Bronchial epithelial cell (primary cell): ENCODE measurements at places on chromosomes 7 and 10.

GRCh38 chr10:111511751-111512150, 434.9 kb downstream of the ADRA2A start:
- no peak for DNase-seq

- no peak for DNase-seq
These were observed 536.5 kb downstream of the TNS3 start for GRCh38 chr7:47045207-47046051.

GRCh38 chr7:81469869-81470723, 299.8 kb downstream of the HGF start:
- peak; percentile 54 for DNase-seq

DNA sequence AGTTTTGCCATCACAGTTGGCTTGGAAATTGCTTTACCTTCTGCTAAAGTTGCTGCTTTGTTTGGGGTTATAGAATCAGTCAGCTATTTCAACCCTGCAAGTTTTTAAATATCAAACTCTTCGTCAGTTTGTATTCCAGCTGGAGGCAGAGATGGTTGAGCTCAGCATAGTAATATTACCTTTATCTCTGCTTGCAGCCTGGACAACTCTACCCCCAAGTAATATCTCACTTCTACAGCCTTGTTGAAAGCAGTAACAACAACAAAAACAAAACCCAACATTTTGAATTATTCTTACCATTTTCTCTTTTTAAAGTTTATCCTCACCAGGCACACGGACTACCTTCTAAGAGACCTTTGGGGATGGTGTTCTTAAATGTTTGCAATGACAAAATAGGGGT, 239.1 kb upstream of the PHF14 start:
- DNase-seq, result no peak

- no peak for DNase-seq
These were observed 3.5 kb upstream of the HBP1 start for GRCh38 chr7:107165341-107165740.

- no peak for DNase-seq
These were observed 83.4 kb upstream of the ANLN start for GRCh38 chr7:36306222-36306621.

GRCh38 chr10:580778-581177, 108.7 kb downstream of the DIP2C start:
- DNase-seq, result peak; percentile 63

- DNase-seq, result peak; percentile 47
These were observed 348.0 kb downstream of the TYW1 start for GRCh38 chr7:67344481-67345193.

GRCh38 chr7:44567884-44568283, 5.8 kb downstream of the DDX56 start:
- DNase-seq, result no peak

DNA sequence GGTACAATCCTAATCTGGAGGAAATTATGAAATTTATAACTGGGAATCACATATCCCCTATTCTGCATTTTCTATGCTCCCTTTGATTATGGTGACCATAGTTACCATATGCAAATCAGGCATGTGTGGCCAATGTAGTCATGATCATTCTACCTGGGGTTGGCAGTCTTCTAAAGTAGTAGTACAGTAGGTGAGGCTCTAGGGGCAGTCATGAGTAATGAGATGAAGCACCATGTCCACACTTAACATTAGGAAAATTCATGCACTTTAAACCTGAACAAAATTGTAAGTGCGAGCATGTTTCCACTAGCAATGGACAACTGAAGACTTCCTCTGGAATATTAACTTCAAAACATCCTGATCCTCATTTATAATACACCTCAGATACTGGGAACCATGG, 545.9 kb downstream of the SUGCT start:
- DNase-seq, result peak; percentile 64

DNA sequence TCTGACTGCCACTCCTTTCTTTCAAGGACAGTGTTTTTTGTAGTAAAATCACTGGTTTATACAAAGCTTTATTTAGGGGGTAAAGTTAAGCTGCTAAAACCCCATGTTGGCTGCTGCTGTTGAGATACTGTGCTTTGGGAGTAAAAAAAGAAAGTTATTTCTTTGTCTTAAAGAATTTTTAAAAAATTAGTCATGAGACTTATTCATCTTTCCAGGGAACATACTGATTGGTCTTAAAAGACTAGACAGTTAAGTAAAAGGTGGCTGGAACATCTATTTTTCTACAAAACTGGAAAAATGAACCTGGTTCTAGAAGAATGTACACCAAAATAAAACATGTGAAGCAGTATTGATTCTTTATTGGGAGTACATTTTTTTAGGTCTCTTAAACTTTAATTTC, 20.6 kb downstream of the BBIP1 start:
- DNase-seq, result no peak

GRCh38 chr7:27104341-27105058, 2.0 kb upstream of the HOXA2 start:
- DNase-seq, result no peak

GRCh38 chr10:91104193-91105041, 116.0 kb upstream of the PCGF5 start:
- no peak for DNase-seq

DNA sequence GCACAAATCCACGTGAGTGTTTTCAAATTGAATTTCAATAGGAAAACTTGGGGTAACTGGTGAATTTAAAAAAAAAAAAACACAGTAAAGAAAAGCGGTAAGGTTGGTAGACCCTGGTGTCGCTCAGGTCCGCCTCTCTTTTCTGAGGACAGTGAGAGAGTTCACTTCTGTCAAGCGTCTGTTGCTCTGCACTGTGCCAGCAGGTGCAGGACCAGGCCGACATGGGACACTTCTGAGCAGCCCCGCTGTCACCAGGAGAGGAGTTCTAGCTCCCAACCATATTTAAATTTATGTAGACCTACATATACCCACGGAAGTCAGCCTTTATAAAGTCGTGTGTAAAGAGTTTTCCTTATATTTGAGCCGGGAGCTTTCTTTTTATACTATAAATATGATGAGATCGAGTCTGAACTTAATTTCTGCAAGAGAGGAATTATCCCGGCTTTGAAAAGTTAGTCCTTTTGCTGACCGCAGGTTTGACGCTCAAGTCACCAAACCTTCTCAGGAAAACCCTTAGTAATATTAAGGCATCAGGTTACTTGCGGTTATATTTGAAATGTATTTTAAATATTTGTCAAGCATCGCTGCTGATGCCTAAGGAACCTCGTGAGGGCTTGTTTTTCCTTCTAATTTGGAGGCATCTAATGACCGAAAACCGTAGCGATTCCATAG, 531 bp downstream of the IKZF1 start:
- peak; percentile 1 for DNase-seq

- no peak for DNase-seq
These were observed 205.0 kb downstream of the DIP2C start for GRCh38 chr10:484441-484924.

GRCh38 chr10:103897241-103897774, 20.7 kb downstream of the STN1 start:
- no peak for DNase-seq

GRCh38 chr10:11579885-11580284, 31.6 kb downstream of the USP6NL start:
- no peak for DNase-seq

DNA sequence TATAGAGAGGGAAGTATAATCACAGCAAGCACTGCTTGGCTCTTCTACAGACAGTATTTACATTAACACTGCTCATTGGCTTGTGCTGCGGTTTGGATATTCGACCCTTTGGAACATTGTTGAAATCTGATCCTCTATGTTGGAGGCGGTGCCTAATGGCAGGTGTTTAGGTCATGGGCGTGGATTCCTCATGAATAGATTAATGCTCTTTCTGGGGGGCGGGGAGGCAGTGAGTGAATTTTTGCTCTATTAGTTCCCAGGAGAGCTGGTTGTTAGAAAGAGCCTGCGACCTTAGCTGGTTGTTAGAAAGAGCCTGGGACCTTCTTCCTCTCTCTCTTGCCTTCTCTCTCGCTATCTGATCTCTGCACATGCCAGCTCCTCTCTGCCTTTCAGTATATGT, 77.3 kb upstream of the SVIL start:
- DNase-seq, result peak; percentile 23

- DNase-seq, result peak; percentile 32
These were observed at the start of gene ICA1 for GRCh38 chr7:8261711-8262695. TSS of gene ICA1 (minus strand) at chr7:8262167. CDS start at chr7:8235926, 26,241 bp downstream.

DNA sequence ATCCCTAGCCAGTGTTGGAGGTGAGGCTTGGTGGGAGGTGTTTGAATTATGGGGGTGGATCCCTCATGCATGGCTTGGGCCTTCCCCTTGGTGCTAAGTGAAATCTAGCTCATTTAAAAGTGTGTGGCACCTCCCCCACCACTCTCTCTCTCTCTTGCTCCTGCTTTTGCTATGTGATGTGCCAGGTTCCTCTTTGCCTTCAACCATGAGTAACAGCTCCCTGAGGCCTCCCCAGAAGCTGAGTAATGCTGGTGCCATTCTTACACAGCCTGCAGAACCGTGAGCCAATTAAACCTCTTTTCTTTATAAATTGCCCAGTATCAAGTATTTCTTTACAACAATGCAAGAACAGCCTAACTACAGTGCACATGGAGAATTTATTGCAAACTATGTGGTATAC, 188.8 kb upstream of the POT1 start:
- peak; percentile 62 for DNase-seq

GRCh38 chr7:75575488-75576121, 83.5 kb downstream of the SPDYE5 start:
- no peak for DNase-seq

DNA sequence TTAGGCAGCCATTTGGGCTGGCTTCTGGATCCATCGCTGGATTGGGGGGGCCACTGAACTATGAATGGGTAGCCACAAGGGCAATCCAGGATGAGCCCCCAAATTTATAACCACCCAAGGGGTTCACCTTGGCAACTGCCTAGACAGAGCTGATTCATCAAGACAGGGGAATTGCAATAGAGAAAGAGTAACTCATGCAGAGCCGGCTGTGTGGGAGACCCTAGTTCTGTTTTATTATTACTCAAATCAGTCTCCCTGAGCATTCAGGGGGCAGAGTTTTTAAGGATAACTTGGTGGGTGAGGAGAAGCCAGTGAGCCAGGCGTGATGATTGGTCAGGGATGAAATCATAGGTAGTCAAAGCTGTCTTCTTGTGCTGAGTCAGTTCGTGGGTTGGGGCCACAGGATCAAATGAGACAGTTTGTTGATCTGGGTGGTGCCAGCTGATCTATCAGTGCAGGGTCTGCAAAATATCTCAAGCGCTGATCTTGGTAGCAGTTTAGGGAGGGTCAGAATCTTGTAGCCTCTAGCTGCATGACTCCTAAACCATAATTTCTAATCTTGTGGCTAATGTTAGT, 57.9 kb downstream of the DNAJB9 start:
- DNase-seq, result no peak

GRCh38 chr7:120554960-120555571, 282.1 kb downstream of the KCND2 start:
- peak; percentile 59 for DNase-seq

DNA sequence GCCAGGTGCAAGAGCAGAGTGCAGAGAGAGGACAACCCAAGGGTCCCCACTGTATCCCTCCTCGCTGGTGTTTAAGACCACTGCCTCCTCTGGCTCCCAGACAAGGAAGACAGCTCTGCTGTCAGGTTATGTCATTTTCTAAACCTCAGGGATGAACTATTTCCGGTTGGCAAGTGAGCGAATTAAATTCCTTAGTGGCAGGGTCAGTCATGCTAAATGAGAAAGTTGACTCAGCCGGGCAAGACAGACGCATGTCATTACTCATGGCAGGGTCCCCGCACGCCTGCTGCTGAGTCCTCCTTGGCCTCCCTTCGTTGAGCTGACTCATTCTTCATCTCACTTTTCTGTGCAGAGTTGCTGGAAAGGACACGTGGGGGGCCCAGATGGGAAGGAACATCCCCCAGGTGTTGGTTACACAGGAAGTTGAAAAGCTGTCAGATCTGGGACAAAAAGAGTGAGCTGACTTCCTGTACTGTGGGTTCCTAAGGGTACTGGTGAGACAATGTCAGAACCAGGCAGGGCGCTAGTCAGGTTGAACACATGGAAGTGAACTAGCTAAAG, 47.1 kb upstream of the UCN3 start:
- DNase-seq, result peak; percentile 97

DNA sequence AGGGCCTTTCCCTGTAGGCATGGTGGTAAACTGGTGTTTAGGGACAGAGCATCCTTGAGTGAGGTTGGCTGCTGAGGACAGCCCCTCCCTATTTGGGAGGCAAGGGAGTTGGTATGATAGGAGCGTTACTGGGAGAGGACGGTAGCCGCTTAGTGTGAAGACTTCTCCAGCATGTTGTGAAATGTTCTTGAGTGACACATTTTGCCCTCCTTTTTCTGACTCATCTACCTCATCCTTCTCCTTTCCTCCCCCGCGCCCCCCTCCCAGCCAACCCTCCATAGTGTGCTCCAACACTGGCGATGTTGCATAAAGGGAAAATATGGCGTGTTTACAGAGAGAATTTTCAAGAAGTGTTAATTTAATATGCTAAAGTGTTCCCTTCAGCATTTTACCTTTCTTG, 645.0 kb upstream of the GALNT17 start:
- peak; percentile 41 for DNase-seq

DNA sequence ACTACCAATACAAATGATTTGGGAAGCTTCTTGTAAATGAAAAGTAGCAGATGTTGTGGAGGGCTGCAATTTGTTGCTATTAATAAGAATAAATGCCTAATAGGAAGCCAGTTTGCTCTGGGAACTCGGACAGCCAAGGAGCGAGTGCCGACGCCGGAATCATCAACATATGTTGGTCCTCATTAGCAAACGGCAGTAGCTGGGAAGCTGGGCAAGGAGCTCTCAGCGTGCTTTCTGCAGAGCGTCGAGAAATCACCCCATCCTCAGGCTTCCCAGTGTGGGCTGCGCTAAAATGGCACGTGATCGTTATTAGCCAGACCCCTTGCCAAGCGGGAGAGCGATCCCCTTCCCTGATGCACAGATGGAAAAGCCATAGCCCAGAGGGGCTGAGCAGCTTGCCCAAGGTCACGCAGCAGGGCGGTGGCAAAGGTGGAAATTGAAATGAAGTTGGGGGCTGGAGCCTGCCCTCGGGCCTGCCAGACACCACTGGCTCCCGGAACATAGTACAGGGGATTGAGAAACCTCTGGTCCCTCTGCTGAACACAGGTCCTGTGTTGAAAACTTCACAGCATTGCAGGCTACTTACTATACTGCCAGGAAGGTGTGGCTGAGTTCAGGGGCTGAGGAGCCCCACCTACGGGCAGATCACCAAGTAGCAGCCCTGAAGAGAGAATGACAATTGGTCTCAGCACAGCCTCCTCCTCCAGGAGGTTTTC, 326.9 kb downstream of the PLXNA4 start:
- peak; percentile 16 for DNase-seq

GRCh38 chr7:143205560-143206293, 16.1 kb upstream of the TAS2R40 start:
- DNase-seq, result no peak

DNA sequence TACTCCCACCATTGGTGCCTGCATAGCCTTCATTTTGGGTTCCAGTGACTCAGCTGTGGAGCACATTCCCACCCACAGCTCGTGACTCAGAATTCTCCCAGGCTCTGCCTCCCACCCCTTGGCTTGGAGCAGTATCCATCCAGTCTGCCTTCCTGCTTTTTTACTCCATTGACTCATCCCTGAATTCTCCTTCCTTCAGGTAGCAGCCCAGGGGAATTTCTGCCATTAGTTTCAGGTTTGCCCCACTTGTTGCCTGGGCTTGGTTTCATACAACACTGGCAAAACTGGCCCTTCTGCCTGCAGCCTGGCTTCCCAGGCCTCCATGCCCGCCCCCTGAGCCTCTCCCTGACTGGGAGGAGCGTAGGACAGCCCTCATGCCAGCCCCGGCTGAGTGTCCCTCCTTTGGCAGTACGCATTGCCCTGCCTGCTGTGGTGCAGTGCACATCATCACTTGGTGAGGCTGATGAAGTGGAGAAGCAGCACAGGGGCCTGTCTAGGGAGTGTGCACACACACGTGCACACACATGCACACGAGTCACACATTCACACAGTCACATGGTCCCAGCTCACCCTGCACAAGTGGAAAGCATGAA, 55.0 kb downstream of the SNX10 start:
- peak; percentile 96 for DNase-seq
